ENCODE measurements at places on chromosomes 7 and 10. TPM values are rescaled to one million over a fixed set of nuclear protein-coding genes. Genes with fewer than 3 reads are reported as not detected.

- DNase-seq, result no peak
Observed at GRCh38 chr7:157679607-157680006, 342.8 kb downstream of the DNAJB6 start.

The CLRN3 gene
- total RNA-seq, result not detected

The AS3MT gene
- total RNA-seq, result 0.67 TPM

- DNase-seq, result no peak
Observed at GRCh38 chr10:83835945-83836745, 303.2 kb upstream of the GHITM start.

DNA sequence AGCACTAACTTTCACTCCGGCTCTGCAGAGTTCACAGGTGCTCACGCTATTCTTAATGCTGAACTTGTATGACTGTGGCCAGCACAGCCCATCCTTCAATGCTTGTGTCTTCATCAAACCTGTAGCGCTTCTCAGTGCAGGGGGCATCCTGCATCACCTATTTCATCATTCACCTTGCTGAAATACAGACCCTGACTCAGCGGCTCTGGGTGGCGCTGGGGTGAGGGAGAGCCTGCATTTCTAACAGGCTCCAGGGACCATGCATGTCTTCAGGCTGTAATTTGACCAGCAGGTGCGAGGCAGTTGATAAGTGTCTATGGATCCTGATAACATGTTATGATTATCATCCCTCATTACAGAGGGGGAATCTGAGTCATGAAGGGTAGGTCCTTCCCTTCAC lies 89.3 kb downstream of the VOPP1 start:
- DNase-seq, result no peak

All from CD4-positive, alpha-beta T cell (primary cell).